ENCODE measurements at places on chromosomes 7 and 10. TPM values are rescaled to one million over a fixed set of nuclear protein-coding genes. Genes with fewer than 3 reads are reported as not detected.
A peak's percentile ranks its signal among the peaks of the same experiment; 100 is the strongest.

The PNLIPRP3 gene
- not detected for polyA plus RNA-seq

The ANLN gene
- polyA plus RNA-seq = 21.6 TPM

The EGR2 gene
- polyA plus RNA-seq = 3.5 TPM

The CYP3A4 gene
- polyA plus RNA-seq = not detected

The IL2RA gene
- not detected for polyA plus RNA-seq

The PAPOLB gene
- polyA plus RNA-seq = 0.07 TPM

The ENO4 gene
- polyA plus RNA-seq = 0.44 TPM

The ERVW-1 gene
- polyA plus RNA-seq = not detected

The CADPS2 gene
- 16.3 TPM for polyA plus RNA-seq

The FAM20C gene
- polyA plus RNA-seq = 8.0 TPM

The CHST3 gene
- polyA plus RNA-seq = 0.94 TPM

DNA sequence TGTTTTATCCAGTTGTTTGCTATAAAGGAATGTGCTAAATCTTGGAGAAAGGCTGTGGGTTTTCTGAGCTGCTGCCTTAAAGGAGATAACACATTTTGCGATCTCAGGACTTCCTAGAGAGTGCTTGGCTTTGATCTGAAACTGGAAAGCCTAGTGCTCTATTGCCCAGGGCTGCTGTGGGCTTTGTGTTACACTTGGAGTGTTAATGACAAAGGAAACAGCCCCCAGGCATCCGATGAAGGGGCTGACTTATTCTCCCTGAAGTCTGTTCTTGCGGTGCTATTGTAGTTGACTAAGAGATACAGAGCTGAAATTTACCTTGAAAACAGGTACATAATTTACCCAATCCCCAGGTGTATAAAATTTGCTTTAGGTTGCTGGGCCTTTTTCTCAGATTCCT, 74.5 kb downstream of the SND1 start:
- peak; percentile 55 for DNase-seq

DNA sequence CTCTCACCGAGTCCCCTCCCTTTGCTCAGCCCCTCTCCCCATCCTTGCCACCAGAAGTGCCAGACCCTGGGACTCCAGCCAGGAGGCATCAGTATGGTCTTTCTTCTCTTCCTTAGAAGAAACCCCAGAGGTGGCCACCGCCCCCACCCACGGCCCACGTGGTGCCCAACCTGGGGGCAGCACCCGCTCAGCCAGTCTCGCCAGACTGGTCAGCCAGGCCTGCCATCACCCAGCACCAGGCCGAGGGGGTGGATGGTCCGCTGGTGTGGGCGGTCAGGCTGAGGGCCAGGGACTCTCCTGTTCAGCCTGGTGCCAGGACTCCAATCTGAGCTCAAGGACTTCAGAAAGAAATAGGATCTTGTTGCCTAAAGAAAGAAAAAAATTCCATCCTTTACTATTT, 5.8 kb upstream of the CLDN4 start:
- DNase-seq = no peak

- DNase-seq = peak; percentile 78
Observed at GRCh38 chr10:96292971-96293920, 11.0 kb upstream of the DNTT start.

GRCh38 chr10:114396464-114396863, 7.8 kb downstream of the AFAP1L2 start:
- DNase-seq = no peak

DNA sequence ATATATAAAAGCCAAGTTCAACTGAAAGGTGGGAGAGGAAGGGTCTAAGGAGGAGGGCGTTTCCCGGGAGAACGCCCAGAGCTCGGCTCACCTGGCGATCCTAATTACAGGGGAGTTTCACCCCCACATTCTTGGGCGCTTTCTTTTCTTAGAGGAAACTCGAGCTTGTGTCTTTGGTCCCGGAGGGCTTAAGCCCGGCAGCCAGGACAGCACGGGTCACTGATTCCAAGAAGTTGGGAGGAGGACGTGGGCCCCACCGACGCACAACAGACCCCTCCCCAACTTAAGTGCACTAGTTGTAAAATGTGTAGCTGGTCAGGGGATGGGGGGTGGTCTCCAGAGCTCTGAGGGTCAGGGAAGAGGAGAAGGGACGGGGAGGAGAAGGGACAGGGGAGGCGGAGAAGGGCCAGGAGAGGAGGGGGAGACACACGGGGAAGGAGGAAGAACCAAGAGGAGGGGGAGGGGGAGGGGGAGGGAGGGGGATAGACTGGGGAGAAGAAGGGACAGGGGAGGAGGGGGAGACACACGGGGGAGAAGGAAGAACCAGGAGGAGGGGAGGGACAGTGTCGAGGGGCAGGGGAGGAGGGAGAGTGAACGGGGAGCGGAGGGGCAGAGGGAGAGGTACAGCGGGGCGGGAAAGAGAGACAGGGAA, 874 bp downstream of the BAIAP2L1 start:
- DNase-seq = peak; percentile 73

DNA sequence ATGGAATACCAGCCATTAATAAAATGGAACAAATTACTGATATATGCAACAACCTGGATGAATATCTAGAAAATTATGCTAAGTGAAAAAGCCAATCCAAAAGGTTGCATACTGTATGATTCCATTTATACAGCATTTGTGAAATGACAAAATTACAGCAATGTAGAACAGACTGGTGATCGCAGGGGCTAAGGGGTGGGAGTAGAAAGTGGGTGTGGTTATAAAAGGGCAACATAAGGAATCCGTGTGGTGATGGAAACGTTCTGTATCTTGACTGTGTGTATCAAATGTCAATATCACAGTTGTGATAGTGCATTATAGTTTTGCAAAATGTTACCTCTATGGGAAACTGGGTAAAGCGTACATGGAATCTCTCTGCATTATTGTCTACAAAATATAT, 15.0 kb downstream of the CEP41 start:
- DNase-seq = no peak

- DNase-seq = no peak
Observed at GRCh38 chr7:145134377-145134776, 298.5 kb upstream of the TPK1 start.

- DNase-seq = no peak
Observed at GRCh38 chr10:123507298-123507697, 158.9 kb upstream of the GPR26 start.

- no peak for DNase-seq
Observed at GRCh38 chr7:132622081-132622480, 45.8 kb upstream of the PLXNA4 start.

- DNase-seq = no peak
Observed at GRCh38 chr7:6380310-6381095, 67.3 kb downstream of the DAGLB start.

DNA sequence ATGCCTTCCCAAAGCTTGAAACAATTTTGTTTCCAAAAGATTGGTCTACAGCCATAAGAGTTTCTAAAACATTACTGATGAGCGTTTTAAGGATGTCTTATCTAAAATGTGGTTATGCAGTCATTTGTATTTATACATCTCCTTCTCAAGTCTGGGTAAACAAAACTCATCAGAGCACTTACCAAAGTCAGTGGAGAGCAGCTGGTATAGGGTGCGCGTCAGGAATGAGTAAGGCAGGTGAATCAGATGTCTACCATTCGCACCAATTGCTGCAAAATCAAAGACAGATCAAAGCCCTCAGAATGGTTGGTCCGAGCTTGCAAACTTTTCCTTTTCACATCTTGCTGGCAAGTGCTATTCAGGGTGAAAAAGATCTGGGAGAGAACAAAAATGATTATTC, 65.6 kb upstream of the FAM171A1 start:
- no peak for DNase-seq

GRCh38 chr10:126104767-126105166, 208.4 kb downstream of the FANK1 start:
- DNase-seq = no peak

- no peak for DNase-seq
Observed at GRCh38 chr10:111875725-111876124, 307.8 kb downstream of the GPAM start.

DNA sequence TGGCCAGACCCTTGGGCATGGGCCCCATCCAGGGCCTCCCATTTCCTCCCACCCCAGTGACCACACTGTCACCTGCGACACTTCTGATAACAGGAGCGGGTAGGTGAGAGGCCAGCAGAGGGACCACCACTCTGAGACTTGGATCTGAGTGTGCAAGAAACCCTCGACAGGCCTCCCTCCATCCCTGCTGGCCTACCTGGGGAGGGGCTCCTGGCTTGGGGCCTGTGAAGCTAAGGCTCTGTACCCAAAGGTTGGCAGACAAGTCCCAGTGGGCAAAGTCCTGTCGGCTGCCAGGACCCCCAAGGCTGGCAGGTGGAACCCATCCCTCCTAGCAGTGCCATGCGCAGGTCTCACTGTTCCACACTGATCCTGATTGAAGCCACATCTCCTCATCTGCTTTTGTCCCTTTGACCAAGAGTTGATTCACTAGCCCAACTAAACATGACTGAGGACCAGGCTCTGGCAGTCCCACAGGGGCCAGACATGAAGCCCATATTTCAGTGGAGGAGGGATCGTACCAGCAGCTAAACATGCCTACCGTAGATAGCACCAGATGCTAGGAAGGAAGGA, 1.2 kb upstream of the PGAM2 start:
- DNase-seq = no peak

DNA sequence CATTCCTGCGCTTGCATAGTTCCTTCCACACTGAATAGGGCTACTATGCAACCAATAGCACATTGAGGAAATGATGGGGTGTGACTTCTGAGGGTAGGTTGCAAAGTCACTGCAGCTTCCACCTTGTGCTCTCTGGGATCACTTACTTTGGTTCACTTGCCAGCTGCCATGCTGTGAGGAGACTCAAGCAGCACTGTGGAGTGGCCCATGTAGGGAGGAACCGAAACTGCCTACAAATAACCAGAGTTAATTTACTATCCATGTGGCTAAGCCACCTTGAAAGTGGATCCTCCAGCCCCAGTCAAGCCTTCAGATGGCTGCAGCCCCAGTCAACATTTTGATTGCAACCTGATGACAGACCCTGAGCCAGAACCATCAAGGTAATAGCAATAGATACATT, 64.3 kb downstream of the FAM204A start:
- DNase-seq = no peak

- no peak for DNase-seq
Observed at GRCh38 chr10:118007773-118008172, 39.0 kb downstream of the RAB11FIP2 start.

- no peak for DNase-seq
Observed at GRCh38 chr10:118980135-118980865, 49.2 kb upstream of the NANOS1 start.

- DNase-seq = peak; percentile 81
Observed at GRCh38 chr10:133308421-133309099, at the start of the genes TUBGCP2 and ZNF511. TSS of gene TUBGCP2 (minus strand) at chr10:133308872. CDS start at chr10:133302941, 5,931 bp downstream. TSS of gene ZNF511 (plus strand) at chr10:133308914. CDS start at chr10:133308944, 30 bp downstream.

GRCh38 chr7:81430761-81431160, 339.1 kb downstream of the HGF start:
- no peak for DNase-seq

DNA sequence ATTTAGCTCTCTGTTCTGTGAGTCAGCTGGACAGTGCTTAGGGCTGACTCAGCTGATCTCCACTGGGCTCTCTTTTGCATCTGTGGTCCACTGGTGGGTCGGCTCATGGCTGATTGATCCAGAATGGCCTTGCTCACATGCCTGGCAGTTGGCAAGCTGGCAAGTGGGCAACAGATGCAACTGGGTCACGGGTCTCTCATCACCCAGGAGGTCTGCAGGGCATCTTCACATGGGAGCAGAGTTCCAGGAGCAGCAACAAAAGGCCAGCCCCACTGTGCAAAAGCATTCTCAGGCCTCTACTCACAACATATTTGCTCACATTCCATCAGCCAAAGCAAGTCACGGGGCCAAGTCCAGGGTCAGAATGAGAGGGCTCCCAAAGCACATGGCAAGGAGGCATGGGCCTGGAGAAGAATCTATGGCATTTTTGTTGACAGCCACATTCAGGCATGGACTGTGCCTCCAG, 98.8 kb downstream of the OAT start:
- no peak for DNase-seq

DNA sequence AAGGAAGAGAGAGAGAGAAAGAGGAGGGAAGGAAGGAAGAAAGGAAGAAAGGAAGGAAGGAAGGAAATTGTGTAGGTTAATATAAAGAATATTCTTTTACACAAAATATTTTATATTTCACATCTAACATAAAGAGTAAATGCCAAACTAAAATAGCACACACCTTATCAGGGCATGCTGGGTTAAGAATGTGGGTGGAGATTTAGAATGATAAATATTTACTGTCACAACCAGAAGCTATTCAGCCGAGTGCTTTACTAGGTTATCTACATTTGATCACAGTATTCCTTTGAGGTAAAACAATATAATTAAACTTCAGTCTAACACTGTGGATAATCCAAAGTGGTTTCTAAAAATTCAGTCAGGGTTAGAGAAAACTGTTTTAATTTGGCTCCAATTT, 103.3 kb downstream of the SEMA3A start:
- DNase-seq = no peak

GRCh38 chr7:54615537-54615936, 73.4 kb downstream of the VSTM2A start:
- no peak for DNase-seq

- no peak for DNase-seq
Observed at GRCh38 chr10:113438652-113439051, 114.2 kb upstream of the HABP2 start.

DNA sequence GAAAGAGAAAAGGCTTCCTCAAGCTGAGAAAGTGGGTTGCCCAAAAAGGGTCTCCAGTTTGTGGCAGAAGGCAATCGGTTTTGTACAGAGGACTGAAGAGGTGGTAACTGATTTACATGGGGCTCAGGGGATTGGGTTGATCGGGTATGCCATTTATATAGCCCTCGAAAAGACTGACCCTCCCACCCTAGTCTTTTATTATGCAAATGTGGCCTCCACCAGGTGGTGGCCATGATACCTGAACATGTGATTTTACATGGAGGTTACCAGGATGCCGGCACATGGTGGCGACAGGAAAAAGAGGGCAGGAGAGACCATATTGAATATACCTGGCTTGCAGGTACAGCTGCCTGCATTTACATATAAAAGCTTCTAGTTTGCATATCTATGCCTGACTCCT, 36.7 kb downstream of the ATE1 start:
- DNase-seq = peak; percentile 96

DNA sequence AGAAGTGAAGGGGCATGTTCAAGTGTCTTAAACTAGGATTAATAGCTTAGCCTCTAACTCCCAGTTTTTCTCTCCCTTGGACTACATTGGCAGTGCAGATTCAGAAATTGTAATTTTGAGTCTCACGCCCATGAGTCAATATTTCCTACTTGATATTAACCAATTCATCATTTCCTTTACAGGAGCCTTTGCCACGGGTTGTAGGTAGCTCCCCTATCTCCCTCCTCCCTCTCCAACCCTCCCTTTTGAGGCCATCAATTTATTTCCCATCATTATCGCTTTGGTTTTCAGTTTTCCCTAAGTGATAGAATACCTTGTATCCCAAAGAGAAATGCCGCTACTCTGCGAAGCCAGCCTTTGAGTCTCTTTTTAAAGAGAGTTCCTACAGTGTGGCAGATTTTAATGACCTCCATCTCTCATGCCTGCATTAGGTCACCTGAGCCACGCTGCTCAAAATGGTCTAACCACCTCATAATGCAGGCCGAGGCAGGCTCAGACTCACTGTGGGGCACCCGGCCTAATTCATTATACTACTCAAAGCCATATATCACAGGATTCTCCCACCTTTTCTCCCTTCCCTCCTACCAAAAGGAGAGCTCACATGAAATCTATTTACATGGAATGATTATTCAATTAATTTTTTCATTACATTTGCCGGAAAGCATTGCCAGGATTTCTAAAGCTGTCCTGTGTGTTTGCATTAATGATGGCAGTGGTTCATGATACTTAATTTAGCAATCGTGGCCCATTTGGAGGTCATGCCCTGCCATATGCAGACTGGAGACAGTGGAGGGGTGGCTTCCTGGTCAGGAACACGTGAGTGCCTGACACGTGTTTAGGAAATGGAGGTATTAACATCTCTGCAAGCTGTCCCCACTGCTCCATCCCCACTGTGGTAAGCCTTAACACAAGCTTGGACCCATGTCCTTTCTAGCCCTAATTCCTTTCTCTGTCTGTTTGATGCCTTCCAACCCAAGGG, 448.2 kb upstream of the AUTS2 start:
- DNase-seq = no peak

- DNase-seq = no peak
Observed at GRCh38 chr10:7264313-7264756, 146.5 kb downstream of the SFMBT2 start.
